ENCODE measurements at places on chromosomes 4 and X.

DNA sequence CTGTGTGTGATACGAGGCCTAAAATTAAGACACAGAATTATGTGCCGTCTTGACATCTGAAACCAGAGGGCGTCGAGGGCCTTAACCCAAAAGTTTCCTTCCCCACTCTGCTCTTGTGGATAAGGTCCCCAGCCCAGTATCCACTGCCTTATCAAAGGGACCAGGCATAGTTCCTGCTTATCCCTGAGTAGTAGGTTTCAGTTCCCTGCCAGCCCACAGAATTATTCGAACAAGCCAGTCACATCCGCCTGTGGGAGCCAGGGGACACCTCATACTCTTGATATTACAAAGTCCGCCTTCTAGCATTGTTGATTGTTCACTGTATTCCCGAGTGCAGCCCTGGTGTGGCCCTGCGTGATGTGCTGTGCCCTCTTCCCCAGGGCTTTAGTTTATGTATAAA, 5.4 kb upstream of the MMRN1 start:
- no peak for DNase-seq

GRCh38 chrX:72685810-72686456, 28.2 kb downstream of the PHKA1 start:
- DNase-seq, result no peak

- DNase-seq, result no peak
Measured at GRCh38 chrX:11531226-11531625, 134.5 kb downstream of the ARHGAP6 start.

DNA sequence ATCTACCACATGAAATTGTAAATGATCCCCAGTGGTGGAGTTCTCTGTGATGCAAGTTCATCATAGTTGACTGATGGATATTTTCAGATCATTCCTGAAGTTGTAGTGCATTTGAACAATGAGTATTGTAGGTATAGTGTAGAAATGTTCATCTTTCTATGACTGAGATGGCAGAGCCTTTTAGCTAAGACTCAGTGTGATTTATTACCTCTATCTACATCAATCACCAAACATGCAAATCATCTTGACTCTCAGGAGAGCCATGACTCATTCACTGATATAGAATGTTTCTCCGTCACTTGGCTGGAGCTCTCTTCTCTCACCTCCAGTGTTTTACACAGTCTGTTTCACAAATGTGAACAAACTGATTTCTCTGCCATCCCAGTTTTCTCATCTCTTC, 392.6 kb downstream of the IL1RAPL1 start:
- DNase-seq, result no peak

GRCh38 chr4:88138561-88138960, 19.9 kb downstream of the ABCG2 start:
- DNase-seq, result no peak

GRCh38 chrX:129961180-129962083, 21.0 kb upstream of the BCORL1 start:
- DNase-seq, result peak; percentile 76

DNA sequence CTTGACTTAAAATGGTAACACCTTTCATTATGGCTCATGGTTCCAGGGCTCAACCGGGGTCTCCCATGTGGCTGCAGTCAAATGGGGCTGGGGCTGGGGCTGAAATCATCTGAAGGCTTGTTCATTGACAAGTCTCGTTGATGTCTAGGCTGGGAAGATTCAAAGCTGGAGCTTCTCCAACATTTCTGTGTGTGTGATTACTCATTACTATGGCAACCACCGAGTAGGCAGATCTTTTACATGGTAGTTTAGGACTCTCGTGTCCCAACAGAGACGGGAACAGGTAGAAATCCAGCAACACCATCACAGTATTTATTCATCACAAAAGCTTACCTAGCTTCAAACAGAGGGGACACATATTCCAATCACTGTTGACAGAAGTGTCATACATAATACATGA, 7.8 kb downstream of the YTHDC1 start:
- no peak for DNase-seq

DNA sequence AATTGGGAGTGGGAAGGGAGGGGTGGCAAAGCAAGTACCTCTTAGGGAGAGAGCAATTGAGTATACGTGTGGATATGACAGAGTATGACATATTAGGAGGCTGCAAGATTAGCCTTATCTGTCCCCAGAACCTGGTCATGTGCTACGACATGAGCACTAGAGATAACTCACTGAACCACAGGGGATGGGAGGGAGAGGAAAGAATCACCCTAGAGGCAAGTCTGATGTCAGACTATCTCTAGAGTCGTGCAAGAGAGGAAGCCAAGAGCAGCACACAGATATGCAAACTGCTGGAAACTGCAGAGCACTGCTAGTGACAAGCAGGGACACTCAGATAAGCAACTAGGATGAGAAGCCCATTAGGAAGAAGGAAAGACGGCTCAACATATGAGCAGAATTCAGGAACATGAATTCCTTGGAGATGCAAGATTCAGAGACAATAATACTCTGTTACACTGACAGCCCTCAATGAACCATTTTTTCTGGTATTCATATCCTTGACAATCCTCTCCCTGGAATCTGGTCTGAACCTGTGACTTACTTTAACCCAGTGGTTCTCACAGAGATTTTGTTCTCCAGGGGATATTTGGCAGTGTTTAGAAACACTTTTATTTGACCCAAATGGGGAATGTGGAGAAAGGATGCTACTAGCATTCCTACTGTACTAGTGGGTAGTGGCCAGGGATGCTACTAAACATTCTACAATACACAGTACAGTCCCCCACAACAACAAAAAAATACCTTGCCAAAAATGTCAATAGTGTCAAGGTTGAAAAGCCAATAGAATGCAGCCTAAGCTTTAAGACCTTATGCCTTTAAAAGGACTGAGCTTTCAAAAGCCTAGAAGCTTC, 84.0 kb upstream of the BMP2K start:
- no peak for DNase-seq

DNA sequence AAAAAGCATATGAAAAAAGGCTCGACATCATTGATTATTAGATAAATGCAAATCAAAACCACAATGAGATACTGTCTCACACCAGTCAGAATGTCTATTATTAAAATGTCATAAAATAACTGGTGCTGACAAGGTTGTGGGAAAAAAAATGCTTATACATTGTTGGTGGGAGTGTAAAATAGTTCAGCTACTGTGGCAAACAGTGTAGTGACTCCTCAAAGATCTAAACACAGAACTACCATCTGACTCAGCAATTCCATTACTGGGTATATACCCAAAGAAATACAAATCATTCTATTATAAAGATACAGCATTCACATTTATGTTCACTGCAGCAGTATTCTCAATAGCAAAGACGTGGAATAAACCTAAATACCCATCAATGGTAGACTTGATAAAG, 412.1 kb downstream of the CENPC start:
- no peak for DNase-seq

GRCh38 chr4:93648258-93648657, 180.3 kb upstream of the ATOH1 start:
- no peak for DNase-seq

DNA sequence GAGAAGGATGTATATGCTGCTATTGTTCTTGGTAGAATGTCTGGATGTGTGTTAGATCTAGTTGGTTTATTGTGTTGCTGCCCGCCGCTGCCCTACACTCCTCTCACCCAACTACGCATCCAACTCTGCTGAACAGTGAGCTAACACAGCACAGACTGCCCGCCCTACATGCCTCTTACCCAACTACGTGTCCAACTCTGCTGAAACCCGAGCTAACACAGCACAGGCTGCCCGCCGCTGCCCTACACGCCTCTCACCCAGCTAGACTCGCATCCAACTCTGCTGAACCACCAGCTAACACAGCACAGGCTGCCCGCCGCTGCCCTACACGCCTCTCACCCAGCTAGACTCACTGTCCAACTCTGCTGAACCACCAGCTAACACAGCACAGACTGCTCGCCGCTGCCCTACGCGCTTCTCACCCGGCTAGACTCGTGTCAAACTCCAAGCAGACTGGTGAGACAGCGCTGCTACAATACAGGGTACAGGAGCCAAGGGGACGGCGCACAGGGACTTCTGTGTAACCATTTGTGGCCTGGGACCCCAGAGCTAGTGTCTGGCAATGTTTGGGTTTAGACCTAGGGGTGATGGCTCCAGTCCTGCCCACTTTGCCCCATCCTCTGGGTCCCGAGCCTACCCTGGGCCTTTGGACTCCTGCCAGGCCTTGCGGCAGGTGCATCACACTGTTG, 11.6 kb upstream of the CTBP1 start:
- DNase-seq, result no peak

- no peak for DNase-seq
Measured at GRCh38 chr4:153507310-153508073, 41.3 kb downstream of the TMEM131L start.

GRCh38 chr4:57182132-57182874, 72.1 kb upstream of the IGFBP7 start:
- no peak for DNase-seq

DNA sequence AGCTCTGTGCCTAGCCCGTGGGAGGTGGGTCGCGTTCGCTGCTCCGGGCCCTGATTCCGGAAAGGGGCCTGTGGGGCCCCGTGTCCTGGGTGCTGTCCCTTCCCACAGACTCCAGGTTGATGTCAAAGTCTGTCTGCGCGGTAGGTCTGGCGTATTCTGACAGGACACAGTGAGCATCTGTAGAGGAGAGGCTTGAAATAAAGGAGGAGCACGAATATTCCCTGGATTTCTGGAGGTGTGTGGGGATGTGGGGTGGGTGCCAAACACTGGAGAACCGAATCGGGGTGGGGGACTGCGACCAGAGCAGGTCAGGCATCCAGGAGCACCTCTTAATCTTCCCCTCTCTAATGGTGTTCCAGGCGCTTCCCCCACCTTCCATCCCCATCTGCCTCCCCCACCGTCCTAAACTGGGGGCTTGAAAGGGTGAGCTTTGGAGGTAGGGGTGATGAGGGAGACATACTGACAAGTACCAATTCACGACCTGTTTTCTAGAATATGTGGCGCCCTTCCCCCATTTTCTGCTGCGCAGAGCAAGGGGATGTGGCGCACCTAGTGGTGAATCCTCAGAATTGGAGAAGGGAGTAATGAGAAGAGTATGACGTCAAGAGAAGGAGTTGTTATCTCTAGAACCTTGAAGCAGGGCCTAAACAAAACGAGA, 877 bp downstream of the GPRASP1 start:
- no peak for DNase-seq

- DNase-seq, result no peak
Measured at GRCh38 chr4:164779811-164780216, 25.9 kb downstream of the SMIM31 start.

DNA sequence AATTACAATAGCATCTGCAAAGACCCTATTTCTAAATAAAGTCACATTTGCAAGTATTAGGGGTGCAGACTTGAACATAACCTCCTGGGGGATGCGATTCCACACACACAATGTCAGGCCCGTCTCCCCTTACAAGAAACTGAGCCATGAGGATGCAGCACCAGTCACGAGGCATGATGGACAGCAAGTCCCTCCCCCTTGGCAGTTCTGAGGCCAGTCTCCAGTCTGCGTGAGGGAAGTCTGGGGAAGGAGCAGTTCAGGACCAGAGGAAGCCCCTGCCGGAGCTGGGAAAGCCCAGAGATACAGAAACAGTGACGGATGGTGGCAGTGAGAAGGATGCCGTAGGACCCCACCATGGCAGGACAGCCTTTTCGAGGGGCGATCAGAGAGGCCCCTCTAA, 9.4 kb downstream of the FAM53A start:
- no peak for DNase-seq

DNA sequence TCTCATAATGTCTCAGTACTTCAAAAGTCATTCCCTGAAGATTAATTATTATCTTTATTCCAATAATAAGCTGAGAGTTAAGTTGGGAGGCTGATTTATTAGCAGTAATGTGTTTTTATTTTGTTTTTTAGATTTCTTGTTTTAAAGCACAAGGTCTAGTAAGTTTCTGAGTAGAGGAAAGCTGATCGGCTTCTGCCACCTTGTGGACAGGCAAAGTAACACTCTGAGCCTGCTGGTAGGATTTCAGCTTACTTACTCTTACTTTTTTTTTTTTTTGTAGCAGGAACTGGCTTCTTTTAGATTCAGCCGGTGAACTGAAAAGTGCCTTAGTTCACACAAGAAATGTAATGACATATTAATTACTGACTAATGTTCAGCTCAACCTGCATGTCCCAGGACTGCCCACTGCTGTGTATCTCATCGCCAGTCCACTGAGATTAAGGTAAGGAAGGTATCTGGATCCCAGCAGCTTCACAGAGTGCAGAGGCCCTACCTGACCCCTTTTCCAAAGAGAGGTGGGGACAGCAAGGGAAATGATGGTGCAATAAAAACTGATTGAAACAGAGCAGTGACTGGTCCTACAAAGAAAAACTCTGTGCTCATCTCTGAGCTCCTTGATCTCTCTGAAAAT, 126.5 kb downstream of the ADGRA3 start:
- no peak for DNase-seq

DNA sequence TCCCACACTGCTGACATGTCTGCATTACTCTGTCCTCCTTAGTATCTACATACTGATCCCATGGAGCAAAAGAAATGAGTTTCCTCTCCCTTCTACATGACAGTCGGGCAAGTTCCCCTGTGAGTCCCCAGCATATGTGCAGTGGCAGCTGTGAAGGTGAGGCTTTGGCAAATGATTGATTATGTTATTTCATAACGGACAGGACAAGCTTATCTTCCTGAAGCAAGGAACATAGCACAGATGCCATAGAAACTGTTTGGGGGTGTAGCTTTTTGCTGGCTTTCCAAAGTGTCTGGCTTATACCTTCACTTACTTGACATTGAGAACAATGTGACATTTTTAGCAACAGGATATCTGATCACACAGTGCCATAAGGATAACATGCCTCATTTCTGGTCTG, 136.8 kb upstream of the PDLIM3 start:
- DNase-seq, result no peak

- no peak for DNase-seq
Measured at GRCh38 chr4:140807491-140808252, 51.5 kb upstream of the TBC1D9 start.

- no peak for DNase-seq
Measured at GRCh38 chr4:48557478-48557877, 67.4 kb downstream of the ZAR1 start.

DNA sequence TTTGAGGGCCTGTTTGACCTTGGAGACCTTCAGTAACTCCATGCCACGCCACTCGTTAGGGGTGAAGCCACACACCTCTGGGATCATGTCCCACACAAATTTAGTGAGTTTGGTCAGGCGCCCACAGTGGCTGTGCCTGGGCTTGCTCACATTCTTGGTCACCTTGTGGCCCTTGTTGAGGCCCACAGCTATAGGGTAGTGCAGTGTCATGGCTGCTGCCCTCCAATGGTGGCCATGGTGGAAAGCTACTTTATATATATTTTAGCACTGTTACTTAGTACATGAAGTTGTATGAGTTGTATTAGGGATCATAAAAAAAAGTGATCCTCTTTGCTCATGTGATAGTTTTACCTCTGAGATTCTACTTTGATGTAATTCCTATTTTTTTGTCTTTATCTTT, 985 bp upstream of the CXCL11 start:
- no peak for DNase-seq

- no peak for DNase-seq
Measured at GRCh38 chr4:34939073-34939472, 1305.2 kb downstream of the ARAP2 start.

Data from suprapubic skin (tissue), 4 donors.